ENCODE measurements at places on chromosomes 12 and 14. TPM values are rescaled to one million over a fixed set of nuclear protein-coding genes. Genes with fewer than 3 reads are reported as not detected.

- no peak for DNase-seq
Observed at GRCh38 chr12:45970391-45970790, 20.0 kb downstream of the SCAF11 start.

Gene NUDT4
- total RNA-seq = 71.7 TPM

DNA sequence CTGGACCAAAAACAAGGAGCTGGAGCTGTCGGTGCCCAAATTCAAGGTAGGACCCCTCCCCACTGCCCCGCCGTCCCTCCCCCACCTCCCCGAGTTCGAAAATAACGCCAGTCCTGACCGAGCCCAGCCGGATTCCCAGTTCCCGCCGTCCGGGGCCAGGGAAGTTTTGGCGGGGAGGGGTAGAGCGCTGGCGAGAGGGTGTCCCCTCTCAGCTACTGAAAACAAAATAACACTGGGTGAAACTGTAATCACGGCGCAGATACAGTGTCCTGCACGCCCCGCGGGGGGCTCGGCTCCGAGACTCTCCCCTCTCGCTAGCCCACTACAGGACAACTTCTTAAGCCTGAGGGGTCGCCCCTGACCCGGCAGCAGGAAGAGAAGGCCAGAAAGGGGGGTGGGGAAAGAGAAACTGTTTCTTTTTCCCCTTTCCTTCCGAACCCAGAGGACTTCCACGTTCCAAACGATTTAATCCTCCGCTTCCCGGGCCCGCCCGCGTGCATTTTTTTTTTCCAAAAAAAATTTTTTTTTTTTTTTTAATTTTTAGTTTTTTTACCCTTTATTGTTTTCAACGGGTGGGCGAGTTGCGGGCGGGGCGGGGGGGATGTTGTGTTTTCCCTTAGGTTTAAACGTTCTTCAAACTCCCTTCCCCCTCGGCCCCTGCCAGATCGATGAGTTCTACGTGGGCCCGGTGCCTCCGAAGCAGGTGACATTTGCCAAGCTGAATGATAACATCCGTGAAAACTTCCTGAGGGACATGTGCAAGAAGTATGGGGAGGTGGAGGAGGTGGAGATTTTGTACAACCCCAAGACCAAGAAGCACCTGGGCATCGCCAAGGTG is 1.6 kb downstream of the SETD1B start:
- DNase-seq = no peak

DNA sequence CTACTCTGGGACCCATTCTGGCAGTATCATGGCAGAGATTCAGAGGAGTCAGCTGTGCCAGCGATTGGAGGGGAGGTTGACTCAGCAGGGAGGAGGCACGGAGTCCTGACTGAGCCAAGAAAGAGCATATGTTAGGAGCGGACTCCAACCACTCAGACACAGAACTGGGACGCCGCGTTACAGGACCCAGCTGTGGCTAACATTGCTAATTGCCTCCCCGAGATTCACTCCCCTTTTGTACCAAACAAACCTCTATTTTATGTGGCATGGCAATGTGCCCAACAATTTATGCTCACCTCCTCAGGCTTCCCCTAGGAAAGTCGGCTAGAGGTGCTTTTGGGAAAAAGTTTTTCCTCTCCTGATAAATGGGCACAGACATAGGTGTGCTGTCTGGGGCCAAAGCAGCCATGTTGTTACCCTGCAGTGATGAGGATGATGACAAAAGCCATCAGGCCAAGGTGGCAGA is 15.2 kb upstream of the CLIP1 start:
- DNase-seq = no peak

Gene CLECL1
- total RNA-seq = not detected
